ENCODE measurements at places on chromosomes 2 and 18. TPM values are rescaled to one million over a fixed set of nuclear protein-coding genes. Genes with fewer than 3 reads are reported as not detected.

Gene HRH4
- not detected for total RNA-seq

Gene CRYBA2
- total RNA-seq, result not detected

Gene CFC1
- not detected for total RNA-seq

Gene KCNJ13
- total RNA-seq, result not detected

Gene KATNAL2
- total RNA-seq, result 0.58 TPM

Gene SERPINB7
- not detected for total RNA-seq

DNA sequence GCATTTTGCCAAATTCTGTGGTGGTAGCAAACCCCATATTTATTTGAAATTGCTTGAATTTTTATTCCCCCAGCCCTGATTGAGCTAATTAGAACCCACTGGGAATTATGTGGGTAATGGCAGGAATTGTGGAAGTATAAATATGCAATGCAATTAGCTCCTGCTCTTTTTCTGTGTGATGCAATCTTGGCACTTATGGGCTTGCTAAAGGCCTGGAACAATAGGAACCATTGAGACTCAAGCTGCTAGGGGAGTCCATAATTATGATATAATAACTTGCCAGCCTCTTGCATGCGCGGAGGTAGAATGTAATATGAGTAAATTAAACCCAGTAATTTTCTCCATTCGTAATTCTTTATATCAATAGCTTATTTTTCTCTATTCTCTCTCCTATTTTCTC, 267.6 kb upstream of the THSD7B start:
- DNase-seq, result no peak

GRCh38 chr2:8456151-8457091, 225.4 kb upstream of the ID2 start:
- DNase-seq, result peak; percentile 68

DNA sequence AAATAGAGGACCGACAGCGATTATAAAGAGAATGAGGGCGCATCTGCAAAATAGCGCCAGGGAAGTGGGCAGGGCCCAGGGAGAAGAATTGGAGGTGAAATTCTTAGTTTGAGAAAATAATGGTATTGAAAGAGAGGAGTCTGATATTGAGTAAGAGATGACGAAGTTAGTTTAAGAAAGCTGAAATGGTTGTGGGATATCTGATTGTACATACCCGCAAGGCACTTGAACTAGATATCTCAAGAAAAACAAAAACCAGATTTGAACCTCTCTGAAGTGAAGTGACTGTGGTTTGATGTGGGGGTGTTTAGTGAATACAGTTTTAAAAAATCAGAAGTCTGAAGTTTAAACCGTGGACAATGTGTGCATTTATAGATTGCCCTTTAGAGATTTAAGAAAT, 38.9 kb downstream of the ZNF532 start:
- no peak for DNase-seq

- DNase-seq, result no peak
Measured at GRCh38 chr18:13797157-13797611, 26.8 kb upstream of the MC5R start.

- no peak for DNase-seq
Measured at GRCh38 chr2:220178991-220179695, 551.7 kb downstream of the SLC4A3 start.

DNA sequence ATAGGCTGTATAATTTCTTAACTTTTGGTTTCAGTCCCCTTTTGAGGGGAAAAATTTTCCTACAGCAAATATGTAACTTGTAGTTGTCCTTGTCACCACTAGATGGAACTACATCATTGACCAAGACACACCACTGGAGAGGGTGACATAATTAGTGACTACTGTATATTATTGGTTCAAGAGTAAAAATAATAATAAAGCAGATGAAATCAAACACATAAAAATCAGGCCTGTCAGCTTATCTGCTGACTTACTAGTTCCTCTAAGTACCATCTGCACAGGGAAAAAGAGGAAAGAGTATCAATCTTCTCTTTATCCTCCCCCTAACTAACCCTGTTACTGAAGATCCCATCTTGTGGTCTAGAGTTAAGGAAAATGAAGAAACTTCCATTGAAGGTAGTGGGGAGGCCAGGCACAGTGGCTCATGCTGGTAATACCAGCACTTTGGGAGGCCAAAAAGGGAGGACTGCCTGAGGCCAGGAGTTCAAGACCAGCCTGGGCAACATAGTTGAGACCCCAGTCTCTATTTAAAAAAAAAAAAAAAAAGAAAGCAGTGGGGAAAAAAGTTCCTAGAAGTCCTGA, 29.6 kb upstream of the ENOSF1 start:
- no peak for DNase-seq

DNA sequence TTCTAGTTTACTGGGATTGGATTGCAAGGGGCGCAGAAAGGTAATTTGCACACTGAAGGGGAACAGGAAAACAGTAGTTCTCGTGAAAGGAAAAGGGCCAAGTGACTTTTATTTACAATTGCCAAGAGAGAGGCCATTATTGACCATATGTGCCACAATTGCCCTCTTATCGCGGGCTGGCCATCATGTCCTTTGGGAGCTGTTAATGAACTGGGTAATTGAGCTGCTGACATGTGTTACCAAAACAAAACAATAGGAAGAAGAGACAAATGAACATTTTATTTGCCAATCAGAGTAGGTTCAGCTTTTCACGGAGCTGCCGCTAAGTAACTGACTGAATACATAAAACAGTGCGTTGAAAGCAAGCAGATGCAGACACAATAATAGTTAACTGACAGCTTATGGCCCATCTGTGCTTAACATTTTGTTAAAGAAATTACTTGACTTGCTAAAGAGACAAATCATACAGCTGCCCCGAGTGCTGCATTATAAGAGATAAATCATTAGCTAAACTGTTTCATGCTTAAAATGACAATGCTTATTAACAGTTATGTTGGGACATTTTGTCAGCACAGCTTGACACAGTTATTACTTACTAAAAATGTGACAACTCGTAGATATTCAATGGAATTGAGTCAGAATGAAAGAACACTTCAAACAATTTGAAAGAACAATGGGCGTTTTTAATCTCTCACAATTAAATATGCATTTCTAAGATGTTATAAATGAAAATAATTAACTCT, 57.5 kb downstream of the PAX3 start:
- no peak for DNase-seq

- DNase-seq, result peak; percentile 39
Measured at GRCh38 chr2:8546612-8547283, 135.1 kb upstream of the ID2 start.

Data from activated CD8-positive, alpha-beta T cell treated with anti-CD3 and anti-CD28 coated beads for 36 hours (primary cell).